ENCODE measurements at places on chromosomes 7 and 10.

DNA sequence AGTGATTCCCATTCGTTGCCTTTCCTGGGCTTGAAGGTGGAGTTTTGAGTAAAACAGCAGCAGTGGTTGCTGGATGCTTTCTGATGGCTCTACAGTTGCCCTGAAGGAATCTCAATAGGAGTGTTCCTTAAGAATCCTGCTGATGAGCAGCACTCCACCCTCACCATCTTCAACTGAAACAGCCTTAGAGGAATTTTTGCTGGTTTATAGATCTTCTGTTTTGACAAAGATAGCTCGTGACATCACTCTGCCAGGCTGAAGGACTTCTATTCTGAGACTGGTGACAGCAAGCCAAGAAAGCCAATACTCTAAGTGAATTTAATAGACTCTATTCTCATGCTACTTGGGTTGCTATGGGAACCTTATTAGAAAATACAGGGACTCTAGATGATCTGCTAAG, 1014.7 kb downstream of the NRG3 start:
- DNase-seq = no peak

- no peak for DNase-seq
Observed at GRCh38 chr7:29494350-29494749, 69.3 kb upstream of the PRR15 start.

GRCh38 chr7:135205850-135206249, 5.5 kb downstream of the WDR91 start:
- DNase-seq = no peak

DNA sequence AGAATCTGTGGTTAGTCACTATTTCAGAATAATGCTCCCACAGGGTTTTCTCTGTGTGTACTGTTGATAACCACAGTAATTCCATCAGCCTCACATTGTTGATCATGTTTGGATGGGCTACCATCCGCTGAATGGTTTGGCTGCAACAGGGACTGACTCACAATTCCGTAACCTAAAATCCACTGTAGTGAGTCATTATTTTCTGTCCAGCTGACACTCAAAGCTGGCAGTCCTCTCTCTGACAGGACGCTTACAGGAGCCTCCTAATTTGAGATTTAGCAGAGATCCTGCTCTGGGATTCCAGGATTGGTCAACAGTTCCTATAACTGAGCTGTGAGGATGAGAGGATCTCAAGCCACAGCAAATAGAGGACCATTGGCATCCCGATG, 32.7 kb downstream of the VWA2 start:
- DNase-seq = no peak

DNA sequence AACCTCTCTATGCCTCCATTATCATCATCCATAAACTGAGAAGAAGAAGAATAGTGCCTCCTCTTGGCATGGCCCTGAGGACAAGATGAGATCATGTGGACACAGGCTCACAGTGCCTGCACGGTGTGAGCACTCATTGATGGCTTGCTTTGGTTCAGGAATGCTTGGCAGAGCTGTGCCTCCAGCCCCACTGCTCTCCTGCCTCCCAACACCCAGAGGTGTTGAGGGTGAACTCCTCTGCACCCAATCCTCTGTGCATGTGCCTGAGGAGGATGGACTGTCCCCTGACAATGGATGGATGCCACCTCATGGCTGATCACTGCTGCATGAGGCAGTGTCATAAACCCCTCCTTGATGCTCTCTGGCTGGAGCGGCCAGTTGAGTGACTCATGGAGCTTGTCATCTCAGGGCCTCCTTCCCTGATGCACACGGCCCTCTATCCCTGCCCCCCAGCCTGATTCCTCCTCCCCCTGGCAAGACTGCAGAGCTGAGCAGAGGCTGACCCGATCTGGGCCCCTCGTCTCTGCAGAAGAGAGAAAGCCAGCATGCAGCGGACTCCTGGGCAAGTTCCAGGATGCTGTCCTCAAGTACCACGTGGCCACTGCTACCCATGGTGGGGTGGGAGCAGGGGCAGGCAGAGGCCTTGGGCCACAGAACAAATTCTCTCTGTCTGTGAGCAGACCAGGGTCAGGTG, 136.3 kb downstream of the KCNMA1 start:
- no peak for DNase-seq

DNA sequence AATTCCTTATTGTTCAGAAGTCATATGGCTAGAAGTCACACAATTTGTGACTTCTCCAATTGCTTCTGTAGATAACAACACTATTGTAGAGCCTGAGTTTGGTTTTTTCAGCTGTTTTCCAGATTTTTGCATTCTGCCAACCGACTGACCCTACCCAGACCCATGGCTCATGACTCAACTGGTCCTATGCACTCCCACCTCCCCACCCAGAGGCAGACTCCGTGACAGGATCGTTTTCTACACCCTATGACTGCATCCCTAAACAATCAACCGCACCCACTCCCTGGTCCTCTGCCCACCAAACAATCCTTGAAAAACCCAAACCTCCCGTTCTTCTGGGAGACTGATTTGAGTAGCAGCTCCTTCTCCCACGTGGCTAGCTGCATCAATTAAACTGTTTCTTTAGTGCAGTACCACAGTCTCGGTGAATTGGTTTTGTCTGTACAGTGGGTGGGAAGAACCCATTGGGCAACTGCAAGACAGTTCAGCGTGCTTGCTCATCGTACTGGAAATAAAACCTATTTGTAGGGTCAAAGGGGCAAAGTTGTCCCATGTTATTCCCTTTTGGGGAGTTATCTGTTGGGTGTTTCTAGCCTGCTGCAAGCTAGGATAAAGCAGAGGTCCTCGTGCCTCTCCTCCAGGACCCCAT, 150.3 kb upstream of the FAM20C start:
- no peak for DNase-seq

GRCh38 chr10:68271196-68271882, 39.4 kb upstream of the ATOH7 start:
- no peak for DNase-seq

- no peak for DNase-seq
Observed at GRCh38 chr7:70131817-70132216, 533.5 kb downstream of the AUTS2 start.

DNA sequence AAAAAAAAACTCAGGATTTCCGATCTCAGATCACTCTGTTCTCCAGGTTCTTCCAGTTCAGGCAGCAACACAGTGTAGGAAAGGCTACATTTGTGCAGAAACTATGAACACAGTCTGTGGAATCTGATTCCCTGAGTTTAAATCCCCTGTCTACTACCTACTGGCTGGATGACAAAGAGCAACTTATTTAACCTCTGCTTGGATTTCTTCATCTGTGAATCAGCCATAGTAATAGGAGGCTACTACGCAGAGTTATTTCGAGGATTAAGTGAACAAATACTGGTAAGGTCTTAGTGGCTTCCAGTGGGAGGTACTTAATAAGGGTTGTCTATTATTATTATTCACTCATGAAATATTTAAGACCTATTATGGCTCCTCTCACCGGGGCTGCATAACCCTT, 44.3 kb upstream of the PDCD4 start:
- no peak for DNase-seq

GRCh38 chr10:96377816-96378294, 19.1 kb upstream of the OPALIN start:
- DNase-seq = no peak

GRCh38 chr7:91435381-91436059, 171.3 kb downstream of the FZD1 start:
- DNase-seq = no peak

- no peak for DNase-seq
Observed at GRCh38 chr10:47339759-47340607, 8.2 kb upstream of the RBP3 start.

- DNase-seq = no peak
Observed at GRCh38 chr7:24722386-24723177, 34.7 kb downstream of the GSDME start.

DNA sequence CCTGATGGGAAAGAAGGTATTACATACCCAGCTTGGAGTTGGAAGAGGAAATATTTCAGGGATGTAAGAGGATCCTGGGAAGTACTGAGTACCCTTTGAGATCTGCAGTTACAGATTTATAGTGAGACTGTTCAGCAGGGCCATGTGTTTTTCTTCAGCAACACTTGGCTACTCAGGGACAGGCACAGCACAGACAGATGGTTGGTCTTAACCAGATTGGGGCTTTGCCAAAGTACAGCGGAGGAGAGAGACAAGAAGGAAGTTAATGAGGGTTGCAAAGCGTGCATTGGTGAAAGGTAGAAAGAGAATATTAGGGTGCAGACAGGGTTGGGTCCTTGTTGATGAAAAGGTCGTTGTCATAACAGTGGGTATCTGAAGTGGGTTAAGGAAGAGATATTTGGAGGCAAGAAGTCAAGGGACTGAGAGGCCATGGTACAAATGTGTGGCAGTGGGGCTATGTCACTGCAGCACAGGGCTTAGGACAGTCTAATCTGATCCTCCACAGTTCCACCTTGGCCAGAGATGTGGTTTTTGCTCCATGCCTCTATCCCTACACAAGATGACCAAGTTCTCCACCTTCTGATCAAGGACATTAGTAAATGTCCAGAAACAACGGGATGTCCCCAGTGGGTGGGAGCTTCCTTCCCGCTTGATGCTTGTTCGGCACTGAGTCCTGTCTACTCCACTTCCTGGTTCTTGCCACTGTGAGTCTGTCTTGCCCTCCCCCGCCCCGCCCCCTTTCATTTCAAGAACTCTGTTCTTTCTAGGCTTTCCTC, 18.9 kb upstream of the DNAJC1 start:
- peak; percentile 45 for DNase-seq

GRCh38 chr7:155190688-155191087, 107.0 kb upstream of the INSIG1 start:
- DNase-seq = peak; percentile 66

DNA sequence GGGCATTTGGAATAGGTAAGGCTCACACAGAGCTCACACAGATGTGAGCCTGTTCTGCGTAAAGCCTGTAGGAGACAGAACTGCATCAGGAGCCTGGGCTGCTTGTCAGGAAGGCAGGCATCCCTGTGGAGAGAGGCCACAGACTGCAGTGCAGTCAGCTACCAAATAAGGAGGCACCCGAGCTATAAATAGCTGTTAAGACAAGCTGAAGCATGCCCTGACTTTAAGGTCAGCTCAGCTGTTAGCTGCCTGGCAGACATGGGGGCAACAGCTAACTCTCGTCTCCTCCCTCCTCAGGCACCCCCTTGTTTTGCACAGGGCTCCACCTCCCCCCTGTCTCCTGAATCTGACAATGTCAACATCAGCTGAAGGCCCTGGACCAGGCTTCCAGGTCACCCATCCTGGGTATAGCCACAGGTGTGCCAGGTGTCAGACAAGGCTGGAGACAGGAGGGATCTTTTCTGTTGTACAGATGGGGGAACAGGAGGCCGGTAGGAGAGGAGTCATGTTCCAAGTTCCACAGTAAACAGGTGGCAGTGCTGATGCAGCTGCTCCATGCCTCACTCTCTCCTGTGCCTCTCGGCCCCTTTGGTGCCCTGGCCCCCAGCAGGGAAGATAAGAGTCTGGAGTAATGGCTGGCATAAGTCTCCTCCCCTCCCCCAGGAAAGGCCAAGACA, 27.6 kb upstream of the MKRN1 start:
- DNase-seq = no peak

DNA sequence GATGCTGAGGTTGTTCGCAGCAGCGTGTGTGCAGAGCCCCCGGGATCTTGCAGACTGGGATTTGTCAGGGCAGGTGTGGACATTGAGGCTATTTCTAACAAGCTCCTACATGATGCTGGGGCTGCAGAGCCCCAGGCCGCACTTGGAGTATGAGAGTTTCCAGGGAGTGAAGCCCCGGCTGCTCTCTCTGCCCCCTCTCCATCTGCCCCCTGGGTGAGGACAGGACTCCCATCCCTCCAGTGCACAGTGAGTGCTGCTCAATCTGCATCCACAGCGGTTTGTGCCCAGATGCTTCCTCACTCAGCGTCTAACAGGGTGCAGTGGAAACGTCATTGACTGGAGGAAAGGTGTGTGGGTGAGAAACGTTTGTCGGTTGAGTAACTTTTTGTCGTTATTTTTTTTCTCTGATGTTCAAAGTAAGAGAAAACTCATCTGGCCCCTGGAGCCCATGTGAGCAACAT, 25.3 kb downstream of the IL2RA start:
- no peak for DNase-seq

GRCh38 chr10:110865186-110865808, 6.4 kb upstream of the PDCD4 start:
- DNase-seq = no peak

GRCh38 chr10:87545783-87546182, 41.1 kb downstream of the MINPP1 start:
- no peak for DNase-seq

GRCh38 chr7:40680657-40681056, 545.9 kb downstream of the SUGCT start:
- no peak for DNase-seq

- no peak for DNase-seq
Observed at GRCh38 chr7:122182081-122182480, 38.0 kb upstream of the AASS start.

DNA sequence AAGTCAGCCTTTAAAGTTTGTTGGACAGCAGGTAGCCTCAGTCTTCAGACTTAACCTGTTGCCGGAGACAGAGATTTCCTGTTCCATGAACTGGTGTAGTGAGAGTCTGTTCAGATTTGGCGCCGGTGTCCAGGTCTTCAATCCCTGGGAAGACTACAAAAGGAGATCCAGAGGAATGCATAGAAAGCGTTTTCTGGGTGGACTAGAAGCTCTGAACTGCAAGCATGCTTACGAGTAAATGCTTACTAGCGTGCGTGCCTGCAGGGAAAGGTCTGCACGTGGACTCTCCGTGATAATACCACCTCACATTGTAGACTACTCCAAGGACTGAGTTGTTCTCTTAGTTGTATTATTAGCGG, 878 bp downstream of the GLRX3 start:
- no peak for DNase-seq

- no peak for DNase-seq
Observed at GRCh38 chr7:127338122-127338521, 54.4 kb downstream of the ZNF800 start.

All from activated CD8-positive, alpha-beta memory T cell treated with anti-CD3 and anti-CD28 coated beads, Interleukin-2, amount 10 ng/mL, durations not matched to agents 7 days and 5 days (primary cell).